ENCODE measurements at places on chromosomes 5 and 9.

GRCh38 chr9:121201045-121201737 is 478 bp downstream of the RAB14 start:
- no peak for DNase-seq

DNA sequence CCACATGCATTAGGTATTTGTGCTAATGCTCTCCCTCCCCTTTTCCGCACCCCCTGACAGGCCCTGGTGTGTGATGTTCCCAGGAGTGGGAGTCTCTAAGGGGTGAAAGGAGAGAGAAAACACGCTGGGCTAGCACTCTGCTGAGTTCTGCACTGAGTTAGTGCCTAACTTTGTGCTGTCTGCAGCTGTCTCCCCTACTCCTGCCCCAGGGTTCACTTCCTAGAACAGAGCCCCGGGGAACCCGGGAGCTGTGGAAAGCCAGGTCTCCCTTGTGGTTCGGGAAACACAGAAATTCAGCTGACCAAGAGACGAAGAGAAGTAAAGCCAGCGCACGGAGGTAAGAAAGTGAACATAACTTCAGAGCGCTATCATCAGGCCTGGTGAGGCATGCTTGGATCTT is 20.7 kb upstream of the ANKRD18A start:
- DNase-seq: no peak

GRCh38 chr5:129905473-129906176 is 1.4 kb downstream of the CHSY3 start:
- DNase-seq: no peak

GRCh38 chr5:10655972-10656830 is 92.3 kb downstream of the ANKRD33B start:
- no peak for DNase-seq

- no peak for DNase-seq
Observed at GRCh38 chr9:22307013-22307711, 139.5 kb upstream of the DMRTA1 start.

- DNase-seq: no peak
Observed at GRCh38 chr9:97966493-97966892, 16.6 kb upstream of the ANP32B start.

GRCh38 chr5:142881076-142881783 is 111.1 kb downstream of the ARHGAP26 start:
- DNase-seq: no peak

DNA sequence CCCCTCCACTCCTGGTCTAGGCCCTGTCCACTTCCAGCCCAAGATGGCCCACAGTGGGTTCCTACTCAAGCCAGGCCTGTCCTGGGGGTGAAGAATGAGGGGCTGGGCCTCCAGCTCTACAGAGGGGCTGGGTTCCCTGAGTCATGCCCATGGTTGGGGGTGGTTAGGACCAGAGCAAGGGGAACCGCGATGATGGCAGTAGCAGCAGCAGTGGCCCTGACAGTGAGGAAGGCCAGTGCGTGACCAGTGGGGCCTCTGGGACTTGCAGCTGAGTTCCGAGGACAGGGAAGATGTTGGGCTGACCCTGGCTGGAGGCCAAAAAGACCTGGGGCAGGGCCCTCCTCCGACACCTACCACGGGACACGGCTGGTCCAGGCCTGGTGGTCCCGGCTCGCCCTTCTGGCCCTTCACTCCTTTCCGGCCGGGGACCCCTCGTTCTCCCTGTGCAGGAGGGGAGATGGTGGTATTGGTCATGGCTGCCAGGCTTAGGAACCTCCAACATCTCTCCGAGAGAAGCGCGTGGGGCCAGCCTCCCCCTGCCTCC is 9.2 kb upstream of the PHYKPL start:
- no peak for DNase-seq

DNA sequence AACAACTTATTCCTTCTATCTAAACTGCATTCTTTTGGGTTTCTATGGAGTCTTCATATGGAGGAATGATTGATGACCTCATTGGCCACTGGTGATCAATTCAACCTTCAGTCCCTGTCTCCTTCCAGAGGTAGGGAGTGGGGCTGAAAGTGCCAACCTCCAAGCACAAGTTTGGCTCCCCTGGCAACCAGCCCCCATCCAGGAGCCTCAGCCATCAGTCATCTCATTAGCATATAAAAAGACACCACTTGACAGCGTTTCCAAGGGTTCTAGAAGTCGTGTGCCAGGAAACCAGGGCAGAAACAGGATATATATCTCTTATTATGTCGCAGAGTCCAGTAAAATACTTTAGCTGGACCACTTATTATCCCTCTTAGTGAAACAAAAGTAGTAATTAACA is 9.8 kb downstream of the SLC31A2 start:
- no peak for DNase-seq

DNA sequence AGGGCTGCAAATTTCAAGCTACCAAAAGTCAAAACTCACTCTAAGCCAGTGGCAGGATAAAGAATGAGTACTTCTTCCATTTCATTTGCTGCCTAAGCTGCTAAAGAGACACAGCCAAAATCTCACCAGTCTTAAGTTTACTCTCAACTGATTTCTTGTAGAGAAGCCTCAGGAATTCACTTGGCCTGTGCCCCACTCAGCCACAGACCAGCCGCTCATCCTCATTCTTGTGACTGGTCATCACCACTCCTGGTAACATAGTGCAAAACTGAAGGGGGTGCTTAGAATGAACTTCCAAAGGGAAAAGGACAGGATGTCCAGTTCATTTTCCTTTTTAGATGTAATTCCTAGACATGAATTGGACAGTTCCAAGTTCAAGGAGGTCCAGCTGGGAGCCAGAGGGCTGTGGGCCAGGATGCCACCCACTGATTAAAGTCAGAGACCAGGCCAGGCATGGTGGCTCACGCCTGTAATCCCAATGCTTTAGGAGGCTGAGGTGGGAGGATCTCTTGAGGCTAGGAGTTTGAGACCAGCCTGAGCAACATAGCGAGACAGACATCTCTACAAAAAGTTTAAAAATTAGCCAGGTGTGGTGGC is 72.7 kb upstream of the RANBP3L start:
- DNase-seq: no peak

GRCh38 chr9:69009708-69010107 is 4.2 kb downstream of the PRKACG start:
- no peak for DNase-seq
